ENCODE measurements at places on chromosomes 5 and 9.

DNA sequence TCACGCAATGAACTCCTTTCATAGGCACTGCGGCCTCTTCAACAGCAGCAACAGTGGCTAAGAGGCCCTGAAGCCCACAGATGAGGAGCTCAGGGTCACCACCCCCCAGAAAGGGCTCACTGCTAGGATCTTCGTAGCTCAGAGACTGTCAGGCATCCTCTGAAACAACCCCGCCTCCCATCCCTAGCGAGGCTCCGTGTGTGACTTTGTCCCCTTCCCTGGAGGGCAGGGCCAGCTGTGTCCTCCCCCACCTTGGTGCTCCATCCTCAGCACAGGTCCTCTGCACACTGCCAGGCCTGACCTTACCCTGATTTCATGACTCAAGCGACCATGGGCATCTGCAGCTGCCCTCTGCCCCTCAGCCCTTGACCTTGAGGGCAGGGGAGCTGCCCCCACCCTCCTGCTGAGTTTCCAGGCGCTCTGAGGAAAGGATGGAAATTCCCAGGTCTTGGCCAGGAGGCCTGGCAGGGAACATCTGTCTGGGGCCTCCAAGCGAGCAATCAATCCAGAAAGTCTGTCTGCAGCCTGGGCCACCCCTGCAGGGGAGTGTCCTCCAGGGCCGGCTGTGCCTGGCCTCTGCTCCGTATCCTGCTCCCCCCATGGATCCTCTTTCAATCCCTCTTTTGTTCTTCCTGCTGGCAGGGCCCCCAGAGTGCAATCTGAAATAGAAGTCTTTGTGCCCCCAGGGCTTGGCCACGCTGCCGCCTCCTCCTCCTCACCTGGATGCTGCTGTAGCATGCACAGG lies 6.8 kb upstream of the IRX4 start:
- no peak for DNase-seq

- DNase-seq, result no peak
Measured at GRCh38 chr9:130912932-130913598, 16.5 kb upstream of the QRFP start.

GRCh38 chr5:55899344-55899743 lies 48.2 kb downstream of the IL31RA start:
- no peak for DNase-seq

DNA sequence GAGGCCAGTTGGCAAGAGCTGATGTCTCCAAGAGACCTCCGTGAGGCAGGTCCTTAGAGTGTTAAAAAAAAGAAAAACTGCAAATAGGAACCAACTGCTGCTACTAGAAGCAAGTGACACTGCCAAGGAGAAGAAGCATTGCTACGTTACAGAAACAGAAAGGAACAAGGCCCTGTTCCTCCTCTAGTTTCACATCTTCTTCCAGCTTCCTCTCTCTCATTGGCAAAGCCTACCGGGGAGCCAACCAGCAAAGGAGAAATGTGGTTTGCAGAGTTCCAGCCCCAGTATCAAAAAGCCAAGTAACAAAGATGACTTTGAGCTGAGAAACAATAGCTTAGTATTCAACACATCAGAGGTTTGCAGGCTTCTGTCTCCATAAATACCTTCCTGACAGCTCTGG lies 145.9 kb downstream of the PRELID2 start:
- DNase-seq, result no peak

- no peak for DNase-seq
Measured at GRCh38 chr5:39411061-39411460, 13.7 kb downstream of the DAB2 start.

- DNase-seq, result no peak
Measured at GRCh38 chr9:33129251-33129885, 37.8 kb downstream of the B4GALT1 start.

DNA sequence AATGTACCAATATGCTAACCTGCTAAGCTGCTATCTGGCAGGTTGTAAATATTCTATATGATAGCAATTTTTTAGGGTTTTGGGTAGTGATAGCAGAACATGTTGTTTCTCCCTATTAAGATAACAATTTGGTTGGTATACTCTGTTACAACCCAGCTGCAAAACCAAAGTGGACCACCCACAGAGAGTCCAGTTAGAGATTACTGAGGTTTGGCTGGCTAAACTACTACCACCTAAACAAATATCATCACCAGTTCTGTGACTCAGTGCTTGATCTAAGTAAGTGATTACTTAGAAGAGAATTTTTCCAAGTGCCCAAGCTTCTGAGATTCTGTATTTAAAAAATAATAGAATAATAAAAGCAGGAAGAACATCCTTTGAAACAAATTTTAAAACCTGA lies 72.3 kb downstream of the XRCC4 start:
- no peak for DNase-seq

Data from GM23338 (cell line).